ENCODE measurements at places on chromosomes 6 and 20.
A peak's percentile ranks its signal among the peaks of the same experiment; 100 is the strongest.

- DNase-seq = no peak
Measured at GRCh38 chr6:137909533-137909932, 42.5 kb downstream of the TNFAIP3 start.

GRCh38 chr20:22513574-22513973 lies 70.8 kb downstream of the FOXA2 start:
- DNase-seq = no peak

GRCh38 chr20:8711501-8711900 lies 357.4 kb upstream of the PLCB4 start:
- DNase-seq = no peak

DNA sequence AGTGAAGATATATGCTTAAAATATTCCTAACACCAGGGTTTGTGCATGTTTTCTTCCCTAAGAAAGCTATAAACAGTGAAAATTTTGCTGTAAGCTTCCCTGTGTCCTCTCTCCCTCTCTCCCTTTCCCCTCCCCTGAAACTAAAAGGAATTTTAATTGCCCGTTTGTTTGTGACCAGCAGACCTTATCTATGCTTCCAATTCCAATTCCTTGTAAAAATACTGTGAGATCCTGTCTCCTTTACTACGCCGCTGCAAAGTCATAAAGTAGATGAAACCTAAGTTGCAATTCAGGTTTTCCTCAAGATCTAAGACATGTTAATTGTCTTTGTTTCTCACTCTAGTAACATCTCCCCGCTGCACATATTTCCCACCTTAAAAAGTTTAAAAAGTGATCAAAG lies 82.3 kb downstream of the DNAH8 start:
- no peak for DNase-seq

GRCh38 chr6:165858586-165858985 lies 195.5 kb upstream of the PDE10A start:
- DNase-seq = no peak

- peak; percentile 39 for DNase-seq
Measured at GRCh38 chr6:63537201-63537958, 34.9 kb upstream of the LOC128125822 start.

DNA sequence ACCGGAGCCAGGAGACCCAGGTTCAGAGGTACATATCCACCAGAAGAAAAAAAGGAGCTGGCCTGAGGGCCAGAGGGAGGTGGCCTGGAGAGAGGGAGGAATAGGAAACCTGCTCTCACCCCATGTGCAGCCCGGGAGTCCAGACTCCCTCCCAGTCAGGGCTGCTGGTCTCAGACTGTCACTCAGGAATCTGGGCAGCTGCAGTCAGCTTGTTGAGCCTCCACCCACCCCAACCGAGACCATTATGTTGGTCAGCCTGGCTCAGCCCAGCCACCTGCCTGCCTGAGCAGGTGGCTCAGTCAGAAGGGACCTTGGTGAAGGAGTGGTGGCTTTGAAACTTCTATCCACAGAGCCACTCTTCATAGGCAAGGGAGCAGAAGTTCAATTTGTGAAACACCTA lies 53.3 kb upstream of the EPB41L1 start:
- no peak for DNase-seq

DNA sequence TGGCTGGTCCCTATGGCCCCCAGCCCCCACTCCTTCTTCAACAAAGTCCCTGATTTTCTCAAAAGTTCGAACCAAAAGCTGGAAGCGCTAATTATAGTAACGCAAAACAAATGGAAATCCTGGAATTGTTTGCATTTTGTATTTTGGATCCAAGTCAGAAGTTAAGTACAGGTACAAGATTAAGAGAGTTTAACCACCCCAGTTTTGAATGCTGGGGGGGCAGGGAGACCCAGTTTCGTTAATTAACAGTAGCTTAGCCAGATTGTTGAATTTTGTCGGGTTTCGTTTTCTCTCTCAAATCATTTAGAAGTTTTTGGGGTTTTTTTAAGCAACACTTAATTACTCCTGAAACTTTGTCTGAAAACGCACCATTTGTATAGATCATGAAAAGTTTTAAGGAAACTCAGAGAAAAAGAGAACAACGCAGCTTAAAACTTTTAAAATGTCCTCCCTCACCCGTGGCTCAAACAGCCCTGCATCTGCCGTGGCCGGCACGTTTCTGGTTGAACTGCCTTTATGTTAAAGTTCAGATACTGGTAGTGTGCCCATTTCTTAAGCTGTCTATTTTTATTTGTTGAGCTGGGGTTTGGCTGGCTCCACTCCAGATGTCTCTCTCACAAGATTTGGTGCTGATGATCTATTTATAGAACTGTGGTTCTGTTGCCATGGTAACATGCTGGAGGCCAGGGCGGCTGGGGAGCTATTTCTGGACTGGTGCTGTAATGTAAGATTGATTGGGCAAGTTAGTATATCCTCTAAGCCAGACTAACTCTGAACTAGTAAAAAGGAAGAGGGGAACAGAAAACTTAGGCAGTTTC lies 55.0 kb downstream of the GNAS start:
- no peak for DNase-seq

GRCh38 chr20:63619505-63619904 lies 7.4 kb downstream of the GMEB2 start:
- DNase-seq = no peak

GRCh38 chr6:114179411-114179810 lies 163.4 kb downstream of the HS3ST5 start:
- DNase-seq = no peak

DNA sequence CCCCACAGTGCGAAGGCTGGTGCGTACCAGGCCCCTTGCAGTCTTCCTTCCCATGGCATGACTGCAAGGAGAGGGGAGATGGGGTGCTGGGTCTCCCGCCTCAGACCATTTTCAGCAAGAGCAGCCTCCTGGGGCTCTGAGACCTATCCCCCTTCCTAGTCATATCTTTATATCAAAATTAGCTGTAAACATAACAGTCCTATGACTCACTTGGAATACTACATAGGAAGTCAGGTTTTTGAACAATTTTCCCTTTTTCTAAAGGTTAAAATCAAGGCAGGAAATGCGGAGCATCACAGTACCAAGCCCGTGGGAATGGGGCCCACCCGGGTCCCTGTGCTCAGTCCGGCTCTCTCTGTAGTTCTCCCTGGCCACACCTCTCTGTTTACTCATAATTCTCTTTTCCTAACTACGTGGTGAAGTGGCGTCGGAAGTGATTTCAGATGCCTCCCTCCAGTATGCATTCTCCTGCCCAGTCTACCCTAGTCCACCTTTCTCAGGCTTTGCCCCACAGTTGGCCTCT lies 109.8 kb upstream of the TMEM170B start:
- peak; percentile 18 for DNase-seq

DNA sequence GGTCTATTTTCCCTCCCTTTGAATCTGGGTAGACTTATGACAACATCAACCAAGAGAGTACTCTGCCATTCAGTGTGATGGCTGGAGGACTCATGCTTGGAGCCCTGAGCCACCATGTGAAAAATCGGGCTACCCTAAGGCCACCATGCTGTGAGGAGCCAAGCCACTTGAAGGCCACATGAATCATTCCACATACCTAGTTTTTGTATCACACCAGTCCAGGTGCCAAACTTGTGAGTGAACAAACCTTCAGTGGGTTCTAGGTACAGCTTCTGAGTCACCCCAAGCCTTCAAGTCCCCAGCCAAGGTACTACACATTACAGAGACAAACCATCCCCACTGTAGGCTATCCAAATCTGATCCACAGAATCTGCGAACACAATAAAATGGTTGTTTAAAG lies 37.4 kb upstream of the E2F3 start:
- no peak for DNase-seq

GRCh38 chr6:134177236-134177635 lies 124.8 kb upstream of the SLC2A12 start:
- no peak for DNase-seq

- no peak for DNase-seq
Measured at GRCh38 chr20:61130156-61130555, 121.9 kb upstream of the CDH4 start.

GRCh38 chr6:87687296-87687695 lies 14.7 kb downstream of the AKIRIN2 start:
- no peak for DNase-seq

DNA sequence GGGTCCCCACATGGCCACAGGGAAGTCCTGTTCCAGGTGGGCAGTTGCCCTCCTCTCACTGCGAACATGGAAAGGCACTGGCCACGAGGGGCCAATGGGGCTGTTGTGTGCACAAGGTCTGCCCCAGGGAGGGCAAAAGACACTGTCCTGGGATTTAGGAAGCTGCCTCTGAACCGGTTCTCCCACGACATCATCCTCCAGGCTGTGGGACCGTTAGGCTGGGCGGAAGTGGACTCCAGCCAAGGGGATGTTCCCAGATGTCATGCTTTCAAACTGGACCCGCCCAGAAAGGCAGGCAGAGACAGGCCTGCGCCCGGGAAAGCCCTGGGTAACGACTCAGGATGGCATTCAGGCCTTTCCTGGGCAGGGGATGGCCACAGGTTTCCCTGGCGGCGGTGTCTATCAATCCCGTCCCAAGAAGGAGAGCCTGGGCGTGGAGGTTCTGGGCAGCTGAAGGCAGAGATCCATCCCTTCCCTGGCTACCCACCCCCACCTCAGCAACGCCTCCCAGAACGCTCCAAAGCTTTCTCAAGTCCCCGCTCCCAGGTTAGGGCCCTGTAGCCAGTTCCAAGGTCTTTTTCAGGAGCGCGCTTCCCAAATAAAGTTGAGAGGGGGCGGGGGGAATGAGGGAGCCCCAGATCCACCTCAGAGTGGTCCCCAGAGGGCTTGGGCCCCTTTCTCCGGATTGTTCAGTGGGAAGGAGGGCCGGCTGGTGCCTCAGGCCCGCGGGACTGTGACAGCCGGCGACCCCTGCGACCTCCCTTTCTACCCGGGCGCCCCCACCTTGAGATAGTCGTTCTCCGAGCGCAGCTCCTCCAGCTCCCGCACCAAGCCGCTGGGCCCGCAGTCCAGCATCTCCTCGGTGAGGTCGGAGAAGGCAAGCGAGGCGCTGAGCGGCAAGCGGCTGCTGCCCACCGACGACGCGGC lies 13.8 kb upstream of the TLDC2 start:
- peak; percentile 38 for DNase-seq

- no peak for DNase-seq
Measured at GRCh38 chr20:2276015-2276414, 19.8 kb upstream of the TGM3 start.

DNA sequence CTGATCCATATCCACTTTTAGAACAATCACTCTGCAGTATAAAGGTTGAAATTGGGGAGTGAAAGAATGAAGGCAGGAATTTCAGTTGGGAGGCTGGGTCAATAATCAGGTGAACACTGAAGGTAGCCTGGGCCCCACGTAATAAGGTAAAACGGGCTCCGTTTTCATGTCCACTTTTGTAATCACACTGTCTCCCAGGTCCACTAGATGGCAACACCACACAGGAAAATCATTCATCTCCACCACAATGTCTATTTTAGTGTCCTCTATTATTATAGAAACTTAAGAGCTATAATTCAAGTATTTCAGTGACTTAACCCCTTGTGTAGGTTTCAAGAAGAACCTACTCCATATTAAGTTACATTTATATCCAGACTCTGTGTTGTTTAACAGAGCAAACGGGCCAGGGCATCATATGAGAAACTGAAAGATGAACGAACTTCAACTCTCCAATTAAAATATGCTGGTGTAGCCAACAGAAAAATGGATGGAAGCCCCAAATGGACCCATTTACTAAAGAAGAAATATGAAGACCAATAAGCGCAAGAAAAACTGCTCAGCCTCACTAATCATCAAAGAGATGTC lies 45.9 kb upstream of the MC3R start:
- no peak for DNase-seq

DNA sequence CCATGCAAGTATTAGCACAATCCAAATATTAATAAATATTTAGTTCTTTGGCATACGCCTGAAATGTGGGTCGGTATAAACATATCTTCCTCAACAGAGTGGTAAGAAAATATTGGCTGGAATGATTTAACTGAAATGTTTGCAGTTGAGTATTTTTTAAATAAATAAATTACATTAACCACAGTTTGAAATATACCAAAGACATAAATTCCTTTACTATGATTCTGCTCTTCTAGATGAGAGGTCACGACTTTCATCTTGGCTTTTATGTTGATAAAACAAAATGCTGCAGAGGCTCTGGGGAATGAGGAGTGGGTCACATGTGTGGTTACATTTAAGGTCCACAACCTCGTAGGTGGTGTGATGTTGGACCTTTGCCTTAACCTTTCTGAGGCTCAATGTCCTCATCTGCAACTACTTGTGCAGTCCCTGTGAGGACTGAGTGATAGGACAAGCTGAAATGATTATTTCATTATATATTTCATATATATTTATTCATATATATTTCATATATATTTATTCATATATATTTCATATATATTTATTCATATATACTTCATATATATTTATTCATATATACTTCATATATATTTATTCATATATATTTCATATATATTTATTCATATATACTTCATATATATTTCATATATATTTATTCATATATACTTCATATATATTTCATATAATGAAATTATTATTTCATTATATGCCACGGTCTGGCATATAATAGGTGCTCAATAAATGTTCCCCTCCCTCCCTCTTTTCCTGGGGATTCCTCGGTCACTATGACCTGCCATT lies 107.4 kb downstream of the SAMD5 start:
- DNase-seq = no peak

DNA sequence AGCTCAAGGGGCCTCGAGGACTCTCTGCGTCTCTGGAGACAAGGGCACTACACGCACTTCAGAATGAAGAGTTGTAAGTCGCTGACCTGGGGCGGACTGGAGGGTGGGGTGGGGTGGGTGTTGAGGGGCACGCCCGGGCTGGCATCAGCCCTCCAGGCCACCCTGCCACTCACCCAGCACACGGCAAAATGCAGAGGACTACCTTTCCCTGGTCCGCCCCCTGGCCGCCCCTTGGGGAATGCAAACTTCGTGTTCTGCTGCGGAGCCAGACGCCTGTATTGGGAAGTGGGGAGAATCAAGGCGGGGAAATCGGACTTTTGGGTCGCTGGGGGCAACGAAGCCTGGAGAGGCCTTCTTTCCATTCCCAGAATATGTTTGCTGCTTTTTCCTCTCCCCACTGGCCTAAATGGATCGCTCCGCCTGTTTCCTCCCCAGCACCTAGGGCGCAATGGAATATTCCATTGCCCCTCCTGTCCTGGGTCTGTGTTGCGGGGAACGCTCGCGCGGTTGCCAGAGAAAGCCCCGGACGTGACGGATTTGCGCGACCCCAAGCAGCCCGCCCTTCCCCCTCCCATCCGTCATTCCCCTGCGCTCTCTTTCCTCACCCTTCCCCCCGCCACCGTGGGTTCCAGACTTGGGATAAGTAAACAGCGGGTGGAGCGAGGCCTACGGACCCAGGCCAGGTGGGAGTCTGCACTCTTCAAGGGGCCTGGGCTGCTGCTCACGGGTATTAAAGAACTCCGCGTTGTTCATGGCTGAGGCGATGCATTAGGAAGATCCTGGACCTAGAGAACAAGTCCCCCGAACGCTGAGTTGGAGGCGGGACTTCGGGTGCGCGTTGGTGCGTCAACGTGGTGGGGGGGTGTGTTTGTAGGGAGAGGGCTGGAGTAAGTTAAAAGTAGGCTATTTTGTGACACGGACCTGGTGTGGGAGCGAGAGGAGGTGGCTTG lies at the start of gene PPT2:
Gene PPT2 (plus strand): TSS at position 578 of the 950 bp plus-strand sequence. CDS start 454 bp downstream, outside the sequence.
- peak; percentile 85 for DNase-seq

GRCh38 chr6:37698264-37699137 lies 818 bp upstream of the MDGA1 start:
- DNase-seq = peak; percentile 74
